NCI-H187 (cell line): ENCODE measurements at places on chromosomes 3 and 15.

DNA sequence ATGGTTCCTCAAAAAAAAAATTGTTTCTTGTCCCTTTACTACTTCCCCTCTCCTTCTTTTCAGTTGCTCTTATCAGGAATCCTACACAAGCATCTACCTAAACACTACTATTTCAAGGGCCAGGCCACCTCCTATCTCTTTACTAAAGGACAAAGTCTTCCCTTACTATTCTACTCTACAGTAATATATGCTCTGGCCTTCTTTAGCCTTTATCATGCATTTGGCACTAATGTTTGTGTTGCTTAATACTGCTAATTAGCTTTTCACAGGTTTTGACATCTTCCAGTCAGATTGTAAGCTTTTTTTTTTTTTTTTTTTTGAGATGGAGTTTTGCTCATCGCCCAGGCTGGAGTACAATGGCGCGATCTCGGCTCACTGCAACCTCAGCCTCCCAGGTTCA is 5.3 kb downstream of the CEP19 start:
- no peak for DNase-seq

DNA sequence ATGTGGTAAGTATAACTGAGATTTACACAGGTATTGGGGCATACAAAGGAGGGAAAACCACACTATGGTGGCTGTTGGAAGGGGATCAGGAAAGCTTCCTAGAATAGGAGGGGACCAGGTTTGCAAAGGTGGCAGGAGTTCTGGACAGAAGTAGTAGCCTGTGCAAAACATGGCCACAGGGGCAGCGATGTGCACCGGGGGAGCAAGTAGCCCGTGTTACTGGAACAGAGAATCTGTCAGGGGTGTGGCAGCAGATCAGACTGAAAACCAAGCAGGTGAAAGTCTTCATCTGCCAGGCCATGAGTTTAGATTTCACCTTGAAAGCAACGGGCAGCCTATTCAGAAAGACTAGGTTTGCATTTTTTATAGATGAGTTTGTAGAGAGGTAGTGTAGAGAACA is 182.3 kb upstream of the LPP start:
- DNase-seq, result no peak

DNA sequence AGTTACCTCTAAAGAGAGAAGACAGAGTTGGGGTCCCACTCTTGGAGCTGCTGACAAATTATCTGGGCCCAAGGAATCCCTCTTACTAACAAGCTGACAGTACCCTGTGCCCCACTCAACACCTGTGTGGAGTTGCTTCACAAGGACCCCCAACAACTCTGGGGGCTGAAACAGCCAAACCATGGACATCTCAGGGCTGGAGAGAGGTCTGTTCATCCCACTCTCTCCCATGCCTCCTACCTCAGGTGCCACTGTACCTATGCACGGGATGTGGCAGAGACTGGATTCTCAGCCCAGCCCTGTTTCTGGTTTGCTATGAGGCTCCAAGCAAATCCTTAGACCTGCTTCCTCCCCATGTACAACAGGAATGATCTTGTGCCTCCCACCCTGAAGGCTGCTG is 101.7 kb downstream of the ETFA start:
- DNase-seq, result no peak

GRCh38 chr15:66180531-66181097 is 72.9 kb downstream of the MEGF11 start:
- no peak for DNase-seq

GRCh38 chr3:17430582-17430981 is 311.8 kb downstream of the TBC1D5 start:
- DNase-seq, result no peak

DNA sequence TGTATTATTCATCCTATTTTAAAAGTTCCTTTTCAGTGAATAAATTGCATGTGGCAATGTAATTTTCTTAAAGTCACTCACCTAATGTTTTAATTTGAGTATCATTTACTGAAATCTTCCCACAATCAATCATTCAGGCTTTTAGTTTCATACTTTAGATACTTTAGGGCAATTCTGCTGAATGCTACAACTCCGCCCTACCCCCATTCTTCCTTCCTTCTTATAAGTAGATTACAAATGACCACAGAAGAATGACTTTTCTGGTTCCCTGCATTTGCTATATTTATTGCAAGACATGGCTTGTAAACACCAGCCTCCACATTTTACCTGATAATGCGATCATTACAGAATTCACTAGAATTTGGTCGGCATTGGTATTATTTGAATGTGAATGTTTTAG is 1061.9 kb downstream of the FHIT start:
- no peak for DNase-seq

- DNase-seq, result no peak
Observed at GRCh38 chr3:107665351-107665750, 142.6 kb downstream of the BBX start.

GRCh38 chr15:63678393-63678792 is 81.2 kb downstream of the FBXL22 start:
- DNase-seq, result no peak

- DNase-seq, result no peak
Observed at GRCh38 chr15:100669260-100669659, 66.9 kb downstream of the ASB7 start.

DNA sequence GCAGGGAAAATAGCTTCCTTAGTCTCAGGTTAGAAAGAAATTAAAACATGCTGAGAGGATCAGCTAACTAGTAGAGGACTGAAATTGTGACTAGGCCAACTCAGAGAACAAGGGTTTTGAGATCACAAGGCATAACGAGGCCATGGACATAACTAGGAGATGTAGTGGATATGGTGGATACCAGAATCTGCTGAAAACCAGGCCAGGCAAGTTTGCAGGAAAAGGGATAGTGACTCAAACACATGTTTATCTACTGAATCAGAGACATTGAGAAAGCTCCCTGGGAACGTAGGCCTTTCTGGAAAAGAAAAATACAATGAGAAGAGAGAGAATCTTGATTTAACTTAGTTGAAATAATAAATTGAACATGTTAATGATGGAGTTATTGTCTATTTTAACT is 326.5 kb upstream of the GBE1 start:
- DNase-seq, result no peak

- no peak for DNase-seq
Observed at GRCh38 chr3:48543271-48543866, 13.2 kb downstream of the PFKFB4 start.

- no peak for DNase-seq
Observed at GRCh38 chr3:133855002-133855370, 40.7 kb downstream of the RAB6B start.

DNA sequence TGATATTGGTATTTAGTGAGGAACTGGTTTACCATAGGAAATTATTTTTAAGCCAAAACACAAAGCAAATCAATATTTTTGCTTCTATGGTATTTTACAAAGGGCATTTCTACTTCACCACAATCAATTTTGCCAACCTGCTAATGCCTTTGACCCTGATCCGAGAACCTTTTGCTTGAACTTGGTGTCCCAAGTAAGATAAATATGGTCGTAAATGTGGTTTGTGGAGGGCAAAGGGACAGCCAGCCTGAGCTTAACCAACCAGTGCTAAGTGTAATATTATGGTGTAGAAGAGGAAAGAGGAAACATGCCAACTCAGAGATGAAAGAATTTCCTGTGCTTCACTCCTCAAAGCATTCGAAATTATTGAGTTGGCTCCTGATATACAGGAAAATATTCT is 148.4 kb downstream of the C3orf38 start:
- no peak for DNase-seq
